Stimulated activated CD4-positive, alpha-beta T cell treated with anti-CD3 and anti-CD28 coated beads, Interleukin-12 subunit alpha, Interleukin-12 subunit beta, amount 100 ng/mL, for 24 hours (primary cell): ENCODE measurements at places on chromosomes 6 and 20.

DNA sequence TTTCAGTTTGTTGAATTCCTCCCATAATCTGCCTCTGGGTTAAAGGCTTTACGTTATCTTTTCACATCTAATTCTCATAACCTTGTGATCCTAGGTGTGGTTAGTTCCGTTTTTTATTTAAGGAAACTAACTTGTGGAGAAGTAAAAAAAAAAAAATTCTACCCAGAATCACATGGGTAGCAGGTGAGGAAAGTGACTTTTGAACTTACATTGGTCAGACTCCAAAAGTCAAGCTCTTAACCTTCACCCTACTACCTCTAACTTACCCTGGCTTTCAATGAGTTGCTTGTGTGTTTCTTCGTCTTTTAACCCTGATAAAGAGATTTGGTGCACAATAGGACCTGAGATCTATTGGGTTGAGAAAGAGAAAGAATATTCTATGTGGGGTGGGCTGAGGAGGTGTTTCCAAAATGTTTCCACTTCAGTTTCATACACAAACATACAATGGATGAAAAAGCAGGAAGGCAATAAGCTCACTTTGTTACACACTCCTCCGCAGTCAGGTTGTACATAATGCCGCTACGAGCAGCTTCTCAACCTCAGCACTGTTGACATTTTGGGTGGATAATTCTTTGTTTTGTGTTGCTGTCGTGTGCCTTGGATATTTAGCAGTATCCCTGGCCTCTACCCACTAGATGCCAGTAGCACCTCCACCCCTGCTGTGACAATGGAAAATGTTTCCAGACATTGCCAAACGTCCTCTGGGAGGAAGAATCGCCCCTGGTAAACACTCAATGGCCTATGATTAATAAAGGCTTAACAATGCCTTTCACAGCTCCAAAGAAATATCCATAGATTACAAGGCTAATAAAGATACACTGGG is 193.0 kb upstream of the ZNF217 start:
- DNase-seq: no peak

DNA sequence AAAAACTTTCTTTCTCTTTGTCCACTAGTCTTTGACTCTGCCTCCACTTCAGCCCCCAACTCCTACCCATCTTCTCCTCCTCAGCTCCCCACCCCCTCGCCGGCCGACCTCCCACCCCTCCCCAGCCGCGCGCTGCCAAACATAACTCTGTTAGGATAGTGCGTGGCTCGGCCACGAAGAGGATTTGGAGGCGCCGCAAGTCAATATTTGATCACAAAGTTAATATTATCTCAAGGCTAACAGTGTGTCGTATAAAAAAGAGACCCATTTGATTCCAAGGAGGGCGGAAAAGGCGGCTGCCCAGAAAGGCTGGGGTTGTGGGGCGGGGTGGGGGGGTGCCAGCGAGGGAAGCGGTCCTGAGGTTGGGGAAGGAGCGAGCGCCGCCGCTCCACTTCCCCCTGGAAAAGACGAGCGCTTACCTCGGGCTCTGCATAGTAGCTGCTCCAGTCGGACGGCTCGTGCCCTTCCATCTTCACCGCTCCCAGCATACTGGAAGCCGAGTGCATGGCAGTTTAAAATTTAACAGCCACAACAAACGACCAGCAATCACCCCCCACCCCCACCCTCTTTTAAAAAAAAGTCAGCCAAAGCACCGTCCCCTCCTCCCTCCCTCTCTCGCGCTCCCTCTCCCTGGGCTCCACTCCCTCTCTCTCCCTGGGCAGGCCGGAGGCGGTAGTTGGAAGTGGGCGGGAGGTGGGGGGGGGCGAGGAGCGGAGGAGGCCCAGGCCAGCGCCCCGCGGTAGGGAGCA is 425 bp downstream of the FOXA2 start:
- no peak for DNase-seq

DNA sequence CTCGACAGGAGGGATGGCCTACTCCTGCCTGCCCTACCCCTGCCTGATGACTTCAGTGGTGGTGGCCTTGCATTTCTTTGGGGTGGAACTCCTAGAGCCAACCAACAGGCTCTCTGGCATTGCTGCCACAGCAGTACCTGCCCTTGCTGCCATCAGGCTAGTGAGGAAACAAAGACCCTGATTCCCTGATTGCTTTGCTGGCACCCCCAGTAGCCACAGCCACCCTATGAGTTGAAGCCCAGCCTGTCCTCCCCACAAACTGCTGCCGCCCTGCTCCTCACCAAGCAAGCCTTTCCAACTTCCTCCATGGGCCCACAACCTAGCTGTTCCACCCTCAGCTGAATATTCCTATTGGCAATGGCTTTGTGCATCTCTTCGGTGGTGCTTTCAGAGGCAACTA is 52.5 kb upstream of the KHDRBS2 start:
- no peak for DNase-seq

GRCh38 chr20:60494476-60494875 is 536.3 kb downstream of the CDH26 start:
- no peak for DNase-seq

DNA sequence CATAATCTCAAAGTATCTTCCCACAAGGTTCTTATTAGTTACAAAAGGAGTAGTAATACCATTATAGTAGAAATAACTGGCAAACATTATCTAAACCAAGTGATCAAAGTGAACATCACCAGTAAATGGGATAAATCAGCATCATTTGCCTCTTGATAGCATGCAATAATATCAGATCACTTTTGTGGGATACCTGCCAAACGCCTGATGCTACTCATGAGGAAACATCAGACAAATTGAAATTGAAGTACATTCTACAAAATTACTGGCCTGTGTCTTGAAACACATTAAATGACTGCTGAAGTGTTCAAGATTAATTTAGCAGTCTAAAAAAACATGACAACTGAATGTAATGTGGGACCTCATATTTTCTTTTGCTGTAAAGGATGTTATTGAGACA is 208.1 kb downstream of the TINAG start:
- DNase-seq: no peak

- no peak for DNase-seq
These were observed 78.6 kb upstream of the PLN start for GRCh38 chr6:118469468-118469867.

GRCh38 chr6:87630746-87631145 is 40.8 kb downstream of the ORC3 start:
- DNase-seq: no peak

GRCh38 chr6:27834879-27835549 is 77.2 kb downstream of the OR2B2 start:
- DNase-seq: no peak

DNA sequence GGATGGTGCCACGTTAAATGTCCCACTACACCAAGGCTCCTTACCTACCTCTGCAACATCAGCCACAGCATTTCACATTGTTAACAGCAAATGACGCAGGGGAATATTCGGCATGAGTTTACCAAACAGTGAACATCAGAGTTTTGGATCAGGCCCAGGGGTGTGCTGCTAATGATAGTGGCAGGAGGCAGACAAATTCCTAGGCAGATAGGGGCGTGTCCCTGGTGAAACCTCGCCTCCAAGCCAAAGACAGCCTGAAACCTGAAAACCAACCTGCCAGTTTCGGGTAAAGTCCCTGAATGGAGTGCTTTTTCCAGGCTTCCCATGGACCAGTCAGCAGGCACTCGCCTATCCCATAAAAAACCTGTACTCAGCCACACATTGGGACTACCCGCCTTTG is 133.6 kb downstream of the SH3BGRL2 start:
- DNase-seq: no peak

DNA sequence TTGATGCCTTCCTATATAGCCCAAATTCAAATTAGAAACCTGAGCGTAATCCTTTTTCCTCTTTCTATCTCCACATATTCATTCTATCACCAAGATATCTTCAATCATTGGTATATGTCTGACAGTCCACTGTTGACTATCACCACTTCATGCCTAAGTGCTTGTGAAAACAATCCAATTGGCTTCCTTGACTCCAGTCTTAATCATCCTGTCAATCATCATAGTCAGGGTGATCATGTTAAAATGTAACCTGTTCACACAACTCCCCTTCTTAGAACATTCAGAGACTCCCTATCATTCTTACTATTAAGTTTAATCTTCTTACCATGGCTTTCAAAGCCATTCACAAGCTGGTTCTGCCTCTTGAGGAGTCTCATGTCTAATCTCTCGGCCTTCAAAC is 616.7 kb downstream of the PHF3 start:
- no peak for DNase-seq

DNA sequence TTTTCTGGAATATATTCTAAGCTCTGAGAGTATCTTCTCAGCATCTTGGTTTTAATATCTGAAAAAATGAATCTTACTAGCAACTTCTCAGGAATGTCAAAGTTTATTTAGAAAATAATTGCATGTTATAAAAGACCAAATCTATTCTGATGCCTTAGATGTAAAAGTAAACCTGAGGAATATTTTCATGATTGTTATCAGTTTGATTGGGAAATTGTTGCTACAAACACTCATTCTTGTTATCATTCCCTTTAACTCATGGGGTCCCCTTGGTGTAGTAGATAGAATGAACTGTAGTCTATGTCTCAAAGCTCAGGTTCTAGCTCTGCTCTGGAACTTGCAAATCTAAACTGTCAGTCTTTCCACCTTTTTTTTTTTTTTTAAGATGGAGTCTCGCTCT is 50.0 kb downstream of the SNRNP48 start:
- no peak for DNase-seq

GRCh38 chr6:80543598-80544222 is 437.2 kb downstream of the BCKDHB start:
- DNase-seq: no peak

DNA sequence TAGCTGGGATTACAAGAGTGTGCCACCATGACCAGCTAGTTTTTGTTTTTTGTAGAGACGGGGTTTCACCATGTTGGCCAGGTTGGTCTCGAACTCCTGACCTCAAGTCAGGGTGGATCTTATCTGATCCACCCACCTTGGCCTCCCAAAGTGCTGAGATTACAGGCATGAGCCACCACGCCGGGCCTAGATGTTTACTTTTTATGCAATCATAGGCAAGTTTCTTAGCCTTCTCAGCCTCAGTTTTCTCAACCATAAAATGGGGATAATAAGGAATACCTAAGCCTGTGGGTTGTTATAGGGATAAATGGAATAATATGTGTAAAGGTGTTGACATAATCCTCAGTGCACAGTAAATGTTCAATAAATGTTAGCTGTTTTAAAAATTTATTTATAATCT is 9.8 kb downstream of the SPATS1 start:
- DNase-seq: no peak

DNA sequence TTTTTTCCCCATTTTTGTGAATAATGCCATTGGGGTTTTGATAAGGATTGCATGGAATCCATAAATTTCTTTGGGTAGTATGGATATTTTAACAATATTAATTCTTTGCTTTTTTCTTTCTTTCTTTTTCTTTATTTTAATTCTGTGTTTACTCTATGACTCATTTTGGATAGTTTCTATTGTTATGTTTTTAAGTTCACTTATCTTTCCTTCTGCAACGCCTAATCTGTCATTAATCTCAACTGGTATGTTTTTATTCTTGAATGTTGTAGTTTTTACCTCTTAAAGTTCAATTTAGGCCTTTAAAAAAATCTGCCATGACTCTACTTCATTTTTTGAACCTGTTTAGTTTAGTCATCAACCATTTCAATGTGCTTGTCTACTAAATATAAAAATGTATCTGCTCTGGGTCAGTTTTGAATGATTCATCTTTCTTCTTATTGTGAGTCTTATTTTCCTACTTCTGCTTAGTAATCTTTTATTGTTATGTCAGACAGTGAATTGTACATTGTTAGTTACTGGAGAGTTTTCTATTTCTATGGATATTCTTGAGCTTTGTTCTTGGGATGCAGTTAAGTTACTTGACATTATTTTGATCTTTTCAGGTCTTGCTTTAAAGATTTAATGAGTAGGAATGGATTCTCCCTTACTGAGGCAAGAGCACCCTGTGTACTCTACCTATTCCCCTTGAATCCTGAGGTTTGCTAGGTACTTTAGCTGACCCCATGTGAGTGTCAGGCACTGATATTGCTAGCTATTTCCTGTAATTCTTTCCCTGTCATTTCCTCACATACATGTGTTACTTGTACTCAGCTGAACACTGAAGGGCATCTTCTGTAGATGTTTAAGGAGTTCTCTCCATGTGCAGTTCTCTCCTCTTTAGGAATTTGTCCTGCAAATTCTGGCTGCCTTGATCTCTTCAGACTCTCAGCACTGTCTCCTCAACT is 104.2 kb downstream of the TFAP2B start:
- DNase-seq: no peak

DNA sequence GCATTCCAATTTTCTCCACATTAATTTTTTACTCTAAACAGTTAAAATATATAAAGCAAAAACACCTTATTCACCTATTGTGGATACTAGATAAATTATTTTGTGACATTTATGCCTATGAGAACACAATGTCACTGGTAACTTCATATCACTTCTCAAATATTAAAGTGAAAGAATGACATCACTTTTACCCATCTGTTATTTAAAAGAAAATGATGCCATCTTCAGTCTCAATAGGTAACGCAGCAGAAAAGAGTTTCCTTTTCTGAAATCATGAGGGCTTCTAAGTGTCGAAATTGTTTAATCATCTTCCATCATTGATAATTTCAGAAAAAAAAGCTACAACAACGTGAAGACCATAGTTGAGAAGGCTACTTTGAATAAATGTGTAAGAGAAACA is 2.9 kb downstream of the HAO1 start:
- no peak for DNase-seq

DNA sequence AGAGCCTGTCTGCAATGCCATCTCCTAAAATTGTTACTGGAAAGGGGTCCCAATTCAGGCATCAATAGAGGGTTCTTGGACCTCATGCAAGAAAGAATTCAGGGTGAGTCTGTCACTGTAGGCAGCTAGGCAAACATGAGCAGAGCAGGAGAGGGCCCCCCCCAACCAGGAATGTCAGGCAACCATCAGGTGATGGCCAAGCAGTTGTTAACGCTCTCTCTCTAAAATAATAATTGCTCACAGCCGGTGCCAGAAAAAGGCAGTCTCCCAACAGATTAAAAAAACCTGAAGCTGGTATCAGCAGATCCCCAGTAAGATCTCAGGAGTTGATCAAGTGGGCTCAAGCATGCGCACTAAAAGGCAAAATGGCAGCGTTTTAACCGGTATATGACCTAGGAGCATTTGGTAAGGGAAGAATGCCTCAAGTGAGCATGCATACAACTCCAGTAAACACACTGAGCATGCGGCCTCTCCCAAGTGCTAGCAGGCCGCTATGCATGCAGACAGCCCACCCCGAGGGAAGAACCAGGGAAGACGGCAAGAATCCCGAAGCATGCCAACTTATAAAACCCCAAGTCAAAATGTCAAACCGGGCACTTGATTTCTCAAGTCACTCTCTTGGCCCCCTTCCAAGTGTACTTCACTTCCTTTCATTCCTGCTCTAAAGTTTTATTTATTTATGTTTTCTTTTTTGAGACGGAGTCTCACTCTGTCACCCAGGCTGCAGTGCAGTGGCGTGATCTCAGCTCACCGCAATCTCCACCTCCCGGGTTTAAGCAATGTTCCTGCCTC is 44.0 kb upstream of the RNGTT start:
- no peak for DNase-seq
